ENCODE measurements at places on chromosomes 11 and 22.

- no peak for DNase-seq
These were observed 26.2 kb upstream of the SLC37A2 start for GRCh38 chr11:125036933-125037332.

GRCh38 chr22:30455075-30455840, 16.6 kb downstream of the SEC14L3 start:
- DNase-seq: no peak

DNA sequence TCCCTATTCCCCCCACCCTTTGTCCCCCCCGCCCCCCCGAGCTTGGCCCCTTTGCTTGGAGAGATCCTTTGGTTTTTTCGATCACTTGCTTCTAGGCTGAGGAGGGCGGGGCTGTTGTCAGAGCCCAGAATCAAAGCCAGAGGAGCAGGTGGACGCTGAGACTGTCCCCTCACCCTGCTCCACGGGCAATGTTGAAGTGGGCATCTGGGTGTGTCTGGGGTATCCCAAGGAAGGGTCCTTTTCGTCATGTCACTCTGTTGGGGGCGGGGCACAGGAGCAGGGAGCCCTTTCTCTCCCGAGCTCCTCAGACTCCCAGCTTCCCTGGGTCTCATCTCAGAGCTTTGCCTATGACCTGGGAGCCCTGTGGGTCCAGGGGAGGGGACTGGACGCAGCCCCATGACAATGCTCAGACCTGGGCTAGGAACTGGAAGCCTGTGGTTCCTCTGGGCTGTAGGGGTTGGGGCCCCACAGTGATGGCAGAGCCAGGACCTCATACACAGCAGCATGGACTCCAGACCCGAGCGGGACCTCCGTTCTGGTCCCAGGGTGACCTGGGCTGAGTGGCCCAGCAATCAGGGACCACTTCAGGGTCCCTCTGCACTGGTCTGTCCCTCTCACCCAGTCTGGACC, 2.9 kb upstream of the APOBEC3A start:
- no peak for DNase-seq

GRCh38 chr11:119880143-119880542, 151.1 kb upstream of the NECTIN1 start:
- no peak for DNase-seq

- no peak for DNase-seq
These were observed 31.6 kb downstream of the RBX1 start for GRCh38 chr22:40982482-40983385.

- DNase-seq: no peak
These were observed 279.7 kb downstream of the SWAP70 start for GRCh38 chr11:9943386-9944110.

DNA sequence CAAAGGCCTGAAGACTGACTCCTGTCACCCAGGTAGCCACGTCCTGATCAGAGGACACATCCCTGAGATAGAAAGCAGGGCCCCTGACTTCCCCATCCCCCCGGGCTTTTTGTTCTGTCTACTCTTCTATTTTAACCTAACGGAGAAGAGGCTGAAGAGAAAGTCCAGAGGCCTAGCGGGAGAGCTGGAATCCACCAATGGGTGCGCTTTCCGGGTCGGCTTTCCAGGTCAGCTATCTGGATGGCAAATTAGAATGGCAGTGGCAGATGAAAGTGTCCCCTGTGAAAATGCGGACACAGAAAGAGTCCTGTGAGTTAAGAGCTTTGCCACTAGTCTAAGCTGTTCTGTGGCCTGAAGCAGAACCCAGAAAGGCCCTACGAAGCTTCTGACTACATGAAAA, 13.1 kb upstream of the SERPING1 start:
- DNase-seq: no peak

DNA sequence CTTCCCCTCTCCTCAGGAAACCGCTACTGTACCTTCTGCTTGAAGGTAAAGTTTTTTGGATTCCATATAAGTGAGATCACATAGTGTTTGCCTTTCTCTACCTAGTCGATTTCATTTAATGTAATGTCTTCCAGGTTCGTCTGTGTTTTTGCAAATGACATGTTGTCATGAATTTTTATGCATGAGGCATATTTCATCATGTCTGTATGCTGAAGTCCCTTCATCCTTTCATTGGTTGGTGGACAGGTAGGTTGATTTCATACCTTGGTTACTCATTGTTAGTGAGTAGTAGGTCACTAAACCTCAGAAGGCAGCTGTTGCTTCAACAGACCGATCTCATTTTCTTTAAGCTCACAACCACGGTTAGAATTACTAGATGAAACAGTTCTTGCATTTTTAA, 60.3 kb downstream of the LRRC74B start:
- no peak for DNase-seq

GRCh38 chr11:61679296-61679695, 895 bp upstream of the DAGLA start:
- DNase-seq: no peak

DNA sequence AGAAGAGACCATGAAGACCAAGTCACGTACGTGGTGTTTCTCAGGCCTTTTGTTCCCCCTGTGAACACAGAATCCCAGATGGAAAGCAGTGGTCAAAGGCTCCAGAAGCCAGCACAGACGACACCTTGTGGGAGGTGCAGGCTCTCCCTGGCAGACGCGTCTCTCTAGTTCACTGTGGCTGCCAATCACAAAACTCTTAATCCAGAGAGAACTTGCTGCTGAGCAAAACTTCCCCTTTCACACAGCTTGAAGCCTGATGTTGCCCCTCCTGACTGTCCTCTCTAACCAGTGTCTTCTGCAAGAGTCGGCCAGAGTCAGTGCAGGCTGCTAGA, 67.1 kb downstream of the PIWIL3 start:
- no peak for DNase-seq

GRCh38 chr22:48618326-48618725, 1209.3 kb downstream of the BRD1 start:
- DNase-seq: no peak

DNA sequence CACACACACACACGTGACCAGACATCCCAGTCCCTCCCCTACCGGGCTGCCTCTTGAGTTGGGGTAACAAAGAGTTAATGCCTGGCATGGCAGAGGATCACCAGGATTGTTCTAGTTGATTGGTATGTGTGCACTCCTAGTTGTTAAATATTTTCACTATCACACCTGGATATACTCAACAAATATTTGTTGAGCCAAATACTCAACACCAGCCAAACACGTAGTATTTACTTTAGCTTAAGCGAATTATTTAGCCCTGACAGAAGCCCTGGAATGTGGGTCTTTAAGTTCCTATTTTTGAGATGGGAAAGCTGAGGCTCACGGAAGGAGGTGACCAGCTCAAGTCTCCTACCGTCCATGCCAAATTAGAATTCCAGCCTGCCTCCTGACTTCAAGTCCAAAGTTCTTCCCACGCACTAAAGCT, 10.5 kb downstream of the CD3E start:
- DNase-seq: no peak

DNA sequence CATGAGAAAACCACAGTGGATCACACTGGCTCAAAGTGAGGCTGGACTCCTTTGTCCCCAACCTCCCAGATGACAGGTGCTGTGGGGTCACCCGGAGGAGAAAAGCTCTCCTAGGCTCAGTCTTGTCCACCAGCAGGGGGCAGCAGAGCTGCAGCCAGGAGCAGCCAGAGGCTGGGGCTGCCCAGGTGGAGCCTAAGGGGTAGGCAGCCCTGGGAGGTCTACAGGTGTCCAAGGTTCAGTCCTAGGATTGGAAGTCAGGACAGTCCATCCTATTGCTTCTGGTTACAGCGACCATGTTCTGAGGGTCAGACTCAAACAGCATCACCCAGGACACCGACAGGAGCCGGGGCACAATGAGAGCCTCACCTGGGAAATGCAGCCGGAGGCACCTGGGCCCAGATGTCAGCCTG, 77.6 kb upstream of the IGLL5 start:
- peak; percentile 72 for DNase-seq

- DNase-seq: no peak
These were observed 1368.4 kb downstream of the BRD1 start for GRCh38 chr22:48459259-48459658.

- no peak for DNase-seq
These were observed 19.2 kb downstream of the ASCL2 start for GRCh38 chr11:2251138-2251537.

DNA sequence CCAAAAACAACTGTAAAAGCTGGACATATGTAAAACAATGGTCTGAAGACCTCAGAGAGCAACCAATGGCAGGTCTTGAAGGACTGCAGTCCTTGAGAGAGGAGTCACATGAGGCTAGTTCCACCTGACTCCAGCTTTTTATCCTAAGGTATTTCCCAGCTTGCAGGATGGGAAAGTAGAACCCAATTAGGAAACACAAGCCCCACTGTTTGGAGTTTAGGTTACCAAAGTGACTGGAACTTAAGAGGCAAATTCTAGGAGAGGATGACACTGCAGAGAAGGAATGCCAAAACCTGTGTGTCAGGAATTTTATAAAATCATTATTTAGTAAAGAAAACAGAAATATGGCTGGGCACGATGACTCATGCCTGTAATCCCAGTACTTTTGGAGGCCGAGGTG, 18.4 kb downstream of the OR2AT4 start:
- no peak for DNase-seq

- DNase-seq: no peak
These were observed 35.3 kb downstream of the AMOTL1 start for GRCh38 chr11:94803491-94803890.

DNA sequence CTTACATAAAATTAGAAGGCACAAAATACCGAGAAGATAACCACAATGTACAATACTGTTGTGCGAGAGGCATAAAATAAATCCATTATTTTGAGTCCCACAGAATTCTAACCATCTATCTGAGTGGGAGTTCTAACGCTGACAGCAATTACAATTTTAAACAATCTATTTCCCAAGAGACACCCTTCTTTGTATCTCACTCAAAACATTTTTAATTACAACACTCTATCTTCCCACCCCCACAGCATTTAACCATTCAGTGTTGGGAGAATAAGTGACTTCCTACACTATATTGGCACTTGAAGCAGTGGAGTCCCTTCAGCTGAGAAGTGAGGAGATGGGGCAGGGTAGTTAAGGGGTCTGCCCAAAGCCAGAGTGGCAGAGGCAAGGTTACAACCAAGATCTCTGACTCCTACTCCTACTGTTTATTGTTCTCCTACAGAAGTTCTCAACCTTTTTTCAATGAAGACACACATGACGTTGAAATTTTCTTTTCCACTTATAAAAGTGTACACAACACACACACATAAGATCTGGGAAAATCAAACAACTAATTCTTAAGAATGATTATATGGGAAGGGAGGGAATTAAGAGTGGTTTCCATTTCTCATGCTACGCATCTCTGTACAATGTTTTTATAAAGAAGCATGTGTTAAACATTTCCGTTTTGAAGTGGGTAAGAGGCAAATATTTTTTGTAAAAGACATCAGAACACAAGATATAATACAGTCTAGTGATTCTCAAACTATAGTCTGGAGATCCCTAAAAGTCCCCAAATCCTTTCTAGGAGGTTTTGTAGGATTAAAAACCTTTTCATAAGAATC, 10.9 kb downstream of the SLC25A17 start:
- DNase-seq: no peak

- DNase-seq: no peak
These were observed 5.3 kb downstream of the MMP11 start for GRCh38 chr22:23777776-23778576.

DNA sequence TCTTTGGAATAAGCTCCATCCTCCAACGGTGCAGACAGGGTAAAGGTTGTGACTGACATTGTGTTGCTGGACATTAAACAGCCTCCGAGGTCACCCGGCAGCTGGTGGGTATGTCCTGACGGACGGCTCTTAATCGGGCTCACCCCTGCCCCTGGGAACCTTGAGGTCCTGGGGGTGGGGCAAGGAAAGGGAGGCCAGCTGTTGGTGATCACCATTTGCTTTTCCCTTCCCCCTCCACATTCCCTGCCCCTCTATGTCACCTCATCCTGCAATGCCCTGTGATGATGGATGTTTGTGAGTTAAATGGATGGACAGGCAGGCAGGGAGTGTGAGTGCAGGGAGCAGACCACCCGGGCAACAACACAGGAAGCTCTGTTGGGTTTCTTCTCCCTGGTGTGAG, 26.3 kb downstream of the APLNR start:
- no peak for DNase-seq

DNA sequence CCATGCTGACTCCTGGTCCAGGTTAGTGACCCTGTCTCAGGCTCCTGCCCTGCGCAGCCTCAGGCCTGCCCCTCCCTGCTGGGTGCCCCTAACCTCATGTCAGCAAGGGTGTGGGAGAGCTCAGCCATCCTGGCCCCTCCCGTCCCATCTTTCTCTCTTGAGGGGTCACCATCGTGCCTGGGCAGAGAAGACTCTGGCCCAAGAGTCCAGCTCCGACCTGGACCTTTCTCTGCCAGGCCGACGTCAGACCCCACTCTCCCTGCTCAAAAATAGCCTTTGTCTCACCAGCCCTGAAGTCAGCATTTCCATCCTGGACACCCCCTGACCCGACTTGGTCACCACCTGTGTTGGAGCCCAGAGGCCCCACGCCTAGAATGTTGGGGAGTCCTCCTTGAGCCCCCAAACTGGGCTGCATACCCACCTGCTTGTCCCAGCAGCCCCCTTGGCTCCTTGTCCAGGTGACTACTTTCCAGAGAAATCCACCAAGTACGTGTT, 4.9 kb downstream of the SCGB1C1 start:
- DNase-seq: no peak

GRCh38 chr22:47355776-47356510, 593.5 kb downstream of the TBC1D22A start:
- DNase-seq: no peak

DNA sequence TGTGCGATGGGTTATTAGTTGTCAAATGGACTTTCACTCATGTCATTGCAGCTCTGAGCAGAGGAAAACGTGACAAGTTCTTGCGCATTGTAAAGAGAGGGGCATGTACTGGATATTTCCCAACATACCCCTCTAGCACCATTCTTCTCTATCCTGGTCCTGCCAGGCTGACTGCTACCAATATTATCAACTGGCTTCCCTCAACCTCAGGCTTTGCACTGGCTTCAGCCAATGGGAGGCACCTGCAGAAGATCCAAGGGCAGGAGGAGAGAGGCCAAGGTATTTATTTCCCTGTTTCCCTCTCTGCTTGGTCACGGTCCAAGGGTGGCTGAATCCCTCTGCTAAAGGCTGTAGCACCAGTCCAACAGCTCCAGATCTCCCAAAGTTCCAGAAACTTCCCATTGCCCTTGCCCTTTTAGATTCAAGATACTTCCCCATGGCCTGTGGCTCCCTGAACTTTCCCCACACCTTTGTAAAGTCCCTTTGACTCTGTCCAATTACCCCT, 175.6 kb upstream of the NECTIN1 start:
- DNase-seq: no peak

DNA sequence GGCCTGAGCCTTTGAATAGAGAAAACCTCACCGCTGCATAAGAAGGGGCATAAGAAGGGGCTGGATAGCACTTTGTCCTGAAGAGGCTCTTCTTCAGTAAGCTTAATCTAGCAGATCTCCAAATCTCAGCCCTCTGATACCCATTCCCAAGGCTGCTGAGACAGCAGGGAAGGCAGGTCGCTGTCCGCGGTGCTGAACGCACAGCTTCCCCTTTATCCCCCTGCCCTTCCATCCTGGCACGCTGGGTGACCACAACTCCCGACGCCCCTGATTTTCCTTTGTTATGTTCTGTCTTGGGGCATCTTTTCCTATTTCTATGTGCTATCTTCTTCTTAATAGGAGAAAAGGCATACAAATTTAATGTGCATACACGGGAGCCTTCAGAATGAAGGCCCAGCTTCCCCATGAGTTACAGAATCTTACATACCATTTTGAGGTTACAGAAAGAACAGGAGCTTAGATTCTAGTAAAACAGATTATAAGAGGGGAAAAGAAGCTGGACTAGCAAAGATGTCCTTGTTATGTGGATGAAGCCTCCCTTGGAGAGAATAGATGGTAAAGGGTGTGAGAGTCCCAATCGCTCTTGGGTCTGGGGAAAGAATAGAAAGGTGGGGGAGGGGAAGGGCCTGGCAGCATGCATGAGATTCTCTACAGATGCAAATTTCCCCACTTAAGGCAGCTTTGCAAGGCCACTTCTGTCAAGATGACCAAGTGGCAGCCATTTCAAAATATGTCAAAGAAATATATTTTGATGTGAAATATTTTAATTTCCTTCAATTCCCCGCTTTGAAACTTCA, 5.7 kb upstream of the SULT4A1 start:
- peak; percentile 4 for DNase-seq

Data from CD4-positive, alpha-beta T cell treated with Interleukin-17A for 1 hour (primary cell).